Chondrocyte (in vitro differentiated cells): ENCODE measurements at places on chromosomes 3 and 15. TPM values are rescaled to one million over a fixed set of nuclear protein-coding genes. Genes with fewer than 3 reads are reported as not detected.
A peak's percentile ranks its signal among the peaks of the same experiment; 100 is the strongest.

The POPDC2 gene
- total RNA-seq: 0.80 to 1.1 TPM (median 1.0 TPM) in 3 replicates

The TMEM158 gene
- 5.8 to 34.8 TPM (median 6.9 TPM) in 3 replicates for total RNA-seq

The GP9 gene
- total RNA-seq: not detected in 3 replicates

The CCR3 gene
- total RNA-seq: not detected in 3 replicates

The SNRPN gene
- 93.8 to 99.5 TPM (median 97.4 TPM) in 3 replicates for total RNA-seq

The GOLGA8J gene
- total RNA-seq: not detected in 3 replicates

The PLAAT1 gene
- total RNA-seq: 0.80 to 2.4 TPM (median 1.6 TPM) in 3 replicates

The GOLGA6C gene
- total RNA-seq: not detected in 3 replicates

The CA12 gene
- 6.7 to 7.9 TPM (median 6.9 TPM) in 3 replicates for total RNA-seq

DNA sequence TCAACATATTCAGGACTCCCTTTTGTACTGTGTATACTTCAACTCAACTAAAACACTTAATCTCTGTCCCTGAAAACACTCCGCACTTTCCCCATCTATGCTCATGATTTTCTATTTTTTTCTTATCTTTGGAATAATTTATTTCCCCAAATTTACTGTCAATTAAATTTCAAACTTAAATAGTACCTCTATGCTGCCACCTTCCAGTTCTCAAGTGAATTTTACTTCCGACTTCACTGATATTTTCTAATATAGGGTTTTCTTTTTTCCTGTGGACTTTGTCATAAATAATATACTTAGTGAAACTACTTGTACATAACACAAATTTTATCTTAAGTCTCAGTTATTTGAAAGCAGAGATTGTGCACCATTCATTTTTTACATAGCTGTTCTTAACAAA lies 1303.3 kb downstream of the OTOL1 start:
- DNase-seq: no peak

- DNase-seq: no peak
Observed at GRCh38 chr3:69880069-69880640, 119.4 kb upstream of the SAMMSON start.

DNA sequence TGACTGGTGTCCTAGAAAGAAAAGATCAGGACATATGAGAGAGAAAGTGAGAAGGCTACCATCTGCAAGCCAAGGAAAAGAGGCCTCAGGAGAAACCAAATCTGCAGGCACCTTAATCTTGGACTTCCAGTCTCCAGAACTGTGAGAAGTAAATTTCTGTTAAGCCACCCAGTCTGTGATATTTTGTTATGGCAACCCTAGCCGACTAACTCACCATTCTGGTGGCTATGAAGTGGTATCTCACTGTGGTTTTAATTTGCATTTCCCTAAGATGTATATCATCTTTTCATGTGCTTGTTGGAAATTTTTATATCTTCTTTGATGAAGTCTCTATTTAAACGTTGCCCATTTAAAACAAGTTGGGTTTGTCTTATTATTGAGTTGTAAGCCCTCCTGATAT lies 40.6 kb downstream of the ILDR1 start:
- DNase-seq: no peak

GRCh38 chr3:112467539-112467938 lies 31.7 kb downstream of the BTLA start:
- DNase-seq: no peak

- no peak for DNase-seq
Observed at GRCh38 chr15:47724346-47724745, 7.0 kb downstream of the SEMA6D start.

GRCh38 chr3:53077476-53078220 lies 31.8 kb upstream of the SFMBT1 start:
- no peak for DNase-seq

DNA sequence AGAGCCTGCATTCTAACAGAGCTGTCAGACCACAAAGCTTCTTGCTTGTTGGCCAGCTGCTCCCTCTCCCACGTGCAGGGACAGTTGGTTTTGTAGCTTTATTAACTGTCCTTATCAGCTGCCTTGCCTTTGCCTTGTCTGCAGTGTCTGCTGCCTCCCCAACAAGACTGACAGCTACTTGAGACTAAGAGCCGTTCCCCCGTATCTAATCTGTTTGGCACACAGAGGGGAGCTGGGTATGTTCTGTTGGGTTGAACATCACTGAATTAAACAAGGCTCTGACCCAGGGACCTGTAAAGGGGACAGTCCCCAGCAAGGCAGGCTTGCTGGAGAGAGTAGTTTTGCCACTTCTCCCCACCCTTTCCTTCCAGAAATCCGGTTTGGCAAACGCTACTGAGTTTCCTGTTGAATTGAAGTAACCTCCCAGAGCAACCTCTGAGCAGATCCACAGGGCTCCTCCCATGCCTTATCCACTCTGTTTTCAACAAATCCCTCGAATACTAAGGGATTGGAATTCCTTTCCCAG lies 116.1 kb downstream of the ANP32A start:
- DNase-seq: no peak

DNA sequence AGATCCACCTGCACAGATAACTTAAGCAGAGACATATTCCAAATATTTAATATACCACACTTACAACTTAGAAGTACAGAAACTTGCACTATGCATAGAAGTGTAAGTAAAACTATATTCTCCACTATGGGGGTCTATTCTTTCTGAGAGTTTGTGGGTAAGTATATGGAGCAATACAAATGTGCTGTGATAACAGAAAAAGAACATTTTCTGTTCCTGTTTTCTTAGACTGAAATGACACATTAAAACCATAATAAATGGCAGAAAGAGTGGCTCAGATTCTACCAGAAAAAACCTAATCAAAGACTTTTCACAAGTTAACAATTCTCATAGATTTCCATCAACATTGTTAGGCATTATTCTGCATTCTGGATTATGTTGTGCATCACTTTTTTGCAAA lies 96.6 kb upstream of the WNT7A start:
- DNase-seq: no peak

GRCh38 chr3:26920646-26921478 lies 298.3 kb downstream of the LRRC3B start:
- no peak for DNase-seq

DNA sequence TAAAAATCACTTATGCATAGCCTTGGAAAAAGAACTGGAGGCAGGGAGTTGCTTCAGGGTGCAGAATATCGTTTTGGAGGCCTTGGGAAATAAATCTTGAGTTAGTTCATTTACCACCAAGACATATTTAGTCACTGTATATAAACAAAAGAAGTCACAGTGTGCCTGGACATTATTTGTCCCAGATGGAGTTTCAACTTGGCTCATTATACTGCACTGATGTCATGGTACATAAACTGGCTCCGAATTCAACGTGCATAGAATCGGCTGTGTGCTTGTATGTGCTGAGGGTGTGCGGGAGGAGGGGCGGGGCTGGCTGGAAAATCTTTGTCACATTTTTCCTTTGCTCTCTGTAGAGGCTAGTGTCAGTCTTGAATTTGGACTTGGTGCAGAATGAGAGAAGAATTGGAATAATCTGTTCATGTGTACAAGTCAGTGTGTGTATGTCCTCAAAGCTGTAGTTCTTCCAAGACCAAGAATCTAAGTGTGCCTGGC lies 86.6 kb downstream of the FNDC3B start:
- DNase-seq: no peak

DNA sequence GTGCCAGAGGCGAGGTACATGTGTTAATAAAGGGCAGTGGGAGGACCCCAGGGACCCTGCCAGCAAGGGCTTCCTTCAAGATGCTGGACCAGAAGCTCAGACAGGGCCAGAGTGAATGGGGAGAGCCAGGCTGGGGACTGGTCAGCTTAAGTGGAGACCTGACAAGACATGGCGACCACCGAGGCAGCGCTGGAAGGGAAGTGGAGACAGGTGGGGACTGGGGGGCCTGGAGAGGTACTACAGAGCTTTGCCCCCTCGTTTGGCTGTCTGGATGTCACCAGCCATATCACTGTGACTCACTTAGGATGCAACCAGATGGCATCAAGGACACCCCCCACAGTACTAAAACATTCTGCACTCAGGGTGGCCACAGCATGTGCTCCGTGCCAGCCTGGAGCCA lies 97.9 kb downstream of the ADCY5 start:
- no peak for DNase-seq

- DNase-seq: peak; percentile 43
Observed at GRCh38 chr3:133970916-133971315, 58.8 kb downstream of the SLCO2A1 start.

DNA sequence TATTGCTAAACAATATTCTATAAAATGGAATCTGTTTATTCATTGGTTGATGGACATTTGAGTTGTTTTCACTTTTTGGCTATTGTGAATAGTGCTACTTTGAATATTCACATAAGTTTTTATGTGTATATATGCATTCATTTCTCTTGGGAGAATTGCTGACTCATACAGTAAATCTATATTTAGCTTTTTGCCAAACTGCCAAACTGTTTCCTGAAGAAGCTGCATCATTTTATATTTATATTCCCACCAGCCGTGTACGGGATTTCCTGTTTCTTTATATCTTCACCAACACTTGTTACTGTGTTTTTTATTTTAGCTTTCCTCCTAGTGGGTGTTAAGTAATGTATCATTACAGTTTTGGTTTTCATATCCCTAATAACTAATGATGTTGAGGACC lies 12.5 kb upstream of the TCAIM start:
- DNase-seq: no peak

DNA sequence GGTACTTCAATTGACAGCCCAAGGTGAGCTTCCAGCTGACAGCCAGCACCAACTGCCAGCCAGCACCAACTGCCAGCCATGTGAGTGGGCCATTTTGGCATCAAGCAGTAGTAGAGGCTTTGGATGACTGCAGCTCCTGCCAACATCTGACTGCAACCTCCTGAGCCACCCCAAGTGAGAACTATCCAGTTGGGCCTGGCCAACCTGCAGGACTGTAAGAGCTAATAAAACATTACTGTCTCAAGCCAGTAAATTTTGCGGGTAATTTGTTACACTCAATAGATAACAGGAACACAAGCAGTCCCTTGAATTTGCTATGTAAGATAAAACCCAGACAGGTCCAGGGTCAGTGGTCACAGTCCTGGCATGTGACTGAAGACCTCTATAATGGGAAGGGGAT lies 29.7 kb downstream of the EPHB1 start:
- DNase-seq: no peak

- no peak for DNase-seq
Observed at GRCh38 chr3:8290611-8291010, 211.0 kb upstream of the LMCD1 start.

- DNase-seq: no peak
Observed at GRCh38 chr15:89401631-89402517, 67.2 kb upstream of the POLG start.

DNA sequence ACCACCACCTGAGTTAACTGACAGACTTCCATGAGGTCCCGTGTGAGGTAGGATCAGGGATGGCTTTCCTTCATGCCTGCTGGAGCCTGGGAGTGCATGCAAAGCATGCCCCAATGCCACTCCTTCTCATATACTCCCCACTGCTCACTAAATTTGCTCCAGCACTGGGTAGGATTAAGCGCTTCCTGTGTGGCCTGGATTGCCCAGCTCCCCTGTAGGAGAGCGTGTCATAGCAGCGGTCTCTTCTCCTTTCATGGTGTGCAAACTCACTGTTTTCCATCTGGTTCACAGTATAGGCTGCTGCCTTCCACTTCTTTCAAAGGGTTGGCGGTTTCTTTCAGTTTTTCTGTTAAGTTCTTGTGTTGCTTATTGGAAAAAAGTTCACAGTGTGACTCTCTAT lies 34.1 kb upstream of the ABI3BP start:
- no peak for DNase-seq

- DNase-seq: no peak
Observed at GRCh38 chr15:58852347-58852746, 81.1 kb downstream of the SLTM start.

- DNase-seq: no peak
Observed at GRCh38 chr3:71850654-71851053, 65.7 kb upstream of the PROK2 start.

DNA sequence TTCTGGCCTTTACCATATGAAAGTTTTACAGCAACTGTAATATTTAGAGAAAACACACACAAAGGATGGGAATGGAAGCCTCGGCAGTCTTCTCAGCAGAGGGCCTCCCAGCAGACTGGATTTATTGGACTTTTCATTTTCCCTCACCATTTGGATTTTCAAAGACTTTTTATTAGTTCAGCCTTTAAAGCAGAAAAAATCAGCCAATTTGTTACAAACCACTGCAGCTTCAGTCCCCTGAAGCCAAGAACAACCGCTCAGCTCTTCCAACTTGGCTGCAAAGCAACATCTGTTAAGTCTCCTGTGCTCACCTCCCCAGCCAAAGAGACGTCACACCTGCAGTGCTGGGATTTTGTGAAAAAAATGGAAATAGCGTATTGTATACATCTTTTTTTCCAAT lies 120.8 kb downstream of the GMPS start:
- no peak for DNase-seq

DNA sequence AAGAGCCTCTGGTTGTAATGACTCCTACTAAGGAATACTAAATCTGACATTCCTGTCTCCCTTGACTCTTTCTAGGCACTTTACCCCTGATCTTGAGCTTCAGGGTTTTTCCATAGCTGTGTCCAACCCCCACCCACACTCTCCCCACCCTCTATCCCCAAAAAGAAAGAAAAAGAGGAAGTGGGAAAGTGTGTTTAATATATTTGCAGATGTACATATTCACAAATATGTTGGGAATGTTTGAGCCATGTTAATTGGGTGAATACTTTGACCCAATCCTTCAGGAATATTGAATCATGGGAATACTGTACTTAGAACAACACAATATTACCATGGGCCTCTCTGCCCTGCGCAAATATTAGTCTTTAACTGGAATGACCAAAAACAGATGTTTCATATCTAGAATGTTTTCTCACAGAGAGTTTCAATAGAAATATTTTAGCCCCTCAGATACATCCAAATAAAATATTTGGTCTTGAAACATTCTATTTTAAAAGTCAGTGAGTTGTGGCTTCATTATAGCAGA lies 19.8 kb upstream of the PFN2 start:
- DNase-seq: no peak

GRCh38 chr15:59524331-59524731 lies 86.3 kb downstream of the FAM81A start:
- no peak for DNase-seq

DNA sequence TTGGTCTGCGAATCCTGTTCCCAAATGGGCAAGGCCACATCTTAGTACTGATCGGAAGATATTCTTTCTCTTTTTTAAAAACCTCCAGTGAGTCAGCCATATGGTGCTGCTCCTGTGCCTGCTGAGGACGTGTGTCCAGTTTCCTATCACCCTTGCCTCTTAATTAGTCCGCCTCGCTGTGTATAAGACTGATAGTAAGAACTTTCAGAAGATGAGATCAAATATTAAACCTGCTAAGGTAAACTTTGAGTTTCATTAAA lies 612 bp downstream of the UBA5 start:
- DNase-seq: no peak

DNA sequence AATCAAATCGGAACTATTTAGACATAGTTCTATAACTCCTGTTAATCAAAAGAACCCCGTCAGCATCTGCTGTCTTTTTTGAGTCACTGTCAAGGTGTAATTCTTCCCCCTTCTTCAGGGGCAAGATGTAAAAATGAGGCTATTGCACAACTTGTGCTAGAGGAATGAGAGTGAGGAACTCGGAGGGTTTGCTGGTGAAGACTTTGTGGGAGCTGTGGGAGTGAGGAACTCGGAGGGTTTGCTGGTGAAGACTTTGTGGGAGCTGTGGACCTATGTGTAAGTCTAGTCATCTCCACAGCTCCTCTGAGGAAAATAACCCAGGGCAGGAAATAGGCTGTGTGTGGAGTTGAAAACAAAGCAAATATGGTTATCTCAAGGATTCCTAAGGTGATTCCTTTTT lies 2.5 kb upstream of the CERS3 start:
- DNase-seq: no peak
